Stimulated activated CD8-positive, alpha-beta memory T cell treated with anti-CD3 and anti-CD28 coated beads, Interleukin-4, amount 100 ng/mL, for 1 hour (primary cell): ENCODE measurements at places on chromosomes 16 and 17.

- DNase-seq = no peak
Observed at GRCh38 chr17:68514831-68515635, 2.8 kb downstream of the PRKAR1A start.

DNA sequence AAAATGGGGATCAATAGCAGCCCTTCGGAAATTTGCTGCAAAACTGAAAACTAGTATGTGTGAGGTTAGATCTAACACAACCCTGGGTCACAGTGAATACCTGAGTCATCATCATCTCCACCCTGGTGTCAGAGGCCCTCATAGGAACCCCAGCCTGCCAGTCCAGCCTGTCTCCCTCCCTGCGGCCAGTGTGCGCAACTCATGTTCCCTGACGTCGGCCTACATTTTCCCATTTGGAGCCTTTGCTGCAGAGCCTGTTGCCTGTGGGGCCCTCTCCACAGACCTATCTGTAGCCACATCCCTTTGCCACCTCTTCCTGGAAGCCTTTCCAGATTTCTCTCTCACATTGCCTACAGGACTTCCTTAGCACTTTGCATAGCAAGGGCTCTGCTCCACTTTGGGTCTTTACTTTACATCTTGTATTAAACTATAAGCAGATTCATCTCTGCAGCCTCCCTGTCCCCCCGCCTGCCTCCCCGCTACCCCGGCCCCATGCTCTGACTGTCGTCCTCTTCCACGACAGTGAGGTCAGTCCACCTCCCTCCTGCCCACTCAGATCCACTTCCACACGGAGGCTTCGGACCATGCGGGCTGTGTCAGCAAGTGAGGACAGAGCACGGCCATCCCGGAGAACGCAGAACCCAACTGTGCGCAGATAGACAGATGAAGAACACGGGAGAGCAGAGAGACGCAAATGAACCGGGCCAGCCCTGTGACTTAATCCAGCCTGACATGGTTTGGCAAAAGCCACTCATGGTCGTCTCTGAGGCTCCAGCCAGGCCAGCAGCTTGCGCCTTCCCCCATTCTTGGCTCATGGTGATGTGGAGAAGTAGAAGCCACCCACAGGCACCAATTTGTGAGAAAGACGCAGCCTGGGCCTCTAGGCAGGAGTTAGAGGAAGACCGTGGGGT is 31.0 kb downstream of the NGFR start:
- DNase-seq = no peak

DNA sequence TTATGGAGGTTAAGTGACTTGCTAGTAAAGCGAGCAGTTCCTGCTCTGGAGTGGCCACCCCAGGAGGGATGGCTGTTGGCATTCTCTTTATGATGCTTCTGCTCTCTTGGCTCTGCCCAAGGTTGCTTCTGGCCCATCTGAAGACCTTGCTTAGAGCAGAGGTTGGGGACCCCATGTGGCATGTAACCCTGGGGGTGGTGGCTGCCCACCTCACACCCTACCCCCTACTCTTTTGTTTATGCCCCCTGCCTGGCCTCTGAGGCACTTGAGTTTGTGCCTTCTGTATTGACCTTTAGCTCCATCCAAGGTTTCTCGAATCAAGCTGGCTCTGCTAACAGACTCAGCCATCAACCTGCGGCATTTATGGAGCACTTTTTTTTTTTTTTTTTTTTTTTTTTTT is 214.6 kb downstream of the MSI2 start:
- DNase-seq = no peak

DNA sequence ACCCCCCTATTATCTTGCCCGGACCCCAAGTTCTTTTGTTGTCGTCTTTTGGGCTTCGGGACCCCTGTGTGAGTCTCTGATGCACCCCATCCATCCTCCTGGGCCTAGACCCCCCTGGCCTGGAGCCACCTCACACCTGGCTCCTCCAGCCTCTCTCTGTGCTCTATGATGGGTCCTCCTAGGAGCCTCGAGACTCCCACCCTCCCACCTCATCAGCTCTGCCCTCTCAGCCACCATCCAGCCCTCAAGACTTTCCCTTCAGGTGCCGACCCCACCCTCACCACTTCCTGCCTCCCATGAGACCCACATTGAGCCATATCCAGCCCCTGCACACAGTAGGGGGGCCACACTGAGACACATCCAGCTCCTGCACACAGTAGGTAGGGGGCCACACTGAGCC is 8.7 kb upstream of the ATP2A3 start:
- no peak for DNase-seq

DNA sequence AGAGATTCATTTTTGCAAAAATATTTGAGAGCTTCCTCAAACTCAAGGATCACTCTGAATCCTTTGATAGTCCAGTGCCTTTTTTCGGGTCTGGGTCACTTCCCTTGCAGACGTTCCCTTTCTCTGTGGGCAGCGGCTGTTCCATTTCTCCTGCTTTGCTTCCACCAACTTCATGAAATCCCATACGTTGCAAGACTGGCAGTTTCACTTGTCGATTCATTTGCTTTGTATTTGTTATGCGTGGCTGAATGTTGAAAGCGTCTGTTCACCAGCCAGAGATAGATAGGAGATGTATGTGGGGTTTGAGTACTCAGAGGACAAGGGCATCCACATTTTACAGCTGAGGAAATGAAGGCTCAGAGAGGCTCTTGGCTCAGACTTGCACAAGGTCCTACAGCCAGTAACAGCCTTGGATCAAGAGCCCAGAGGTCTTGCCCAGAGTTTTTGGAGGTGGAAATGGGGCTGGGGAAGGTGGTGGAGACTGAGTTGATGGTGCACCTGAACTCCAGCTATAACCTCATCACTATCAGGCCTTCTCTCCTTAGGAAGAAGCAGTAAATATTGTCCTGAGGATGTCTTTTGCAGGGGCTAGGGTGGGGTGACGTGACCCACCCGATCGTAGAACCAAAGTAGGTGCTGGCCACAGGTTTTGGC is 1.3 kb upstream of the CCDC102A start:
- DNase-seq = no peak

- no peak for DNase-seq
Observed at GRCh38 chr17:77735566-77736198, 222.8 kb upstream of the TNRC6C start.

DNA sequence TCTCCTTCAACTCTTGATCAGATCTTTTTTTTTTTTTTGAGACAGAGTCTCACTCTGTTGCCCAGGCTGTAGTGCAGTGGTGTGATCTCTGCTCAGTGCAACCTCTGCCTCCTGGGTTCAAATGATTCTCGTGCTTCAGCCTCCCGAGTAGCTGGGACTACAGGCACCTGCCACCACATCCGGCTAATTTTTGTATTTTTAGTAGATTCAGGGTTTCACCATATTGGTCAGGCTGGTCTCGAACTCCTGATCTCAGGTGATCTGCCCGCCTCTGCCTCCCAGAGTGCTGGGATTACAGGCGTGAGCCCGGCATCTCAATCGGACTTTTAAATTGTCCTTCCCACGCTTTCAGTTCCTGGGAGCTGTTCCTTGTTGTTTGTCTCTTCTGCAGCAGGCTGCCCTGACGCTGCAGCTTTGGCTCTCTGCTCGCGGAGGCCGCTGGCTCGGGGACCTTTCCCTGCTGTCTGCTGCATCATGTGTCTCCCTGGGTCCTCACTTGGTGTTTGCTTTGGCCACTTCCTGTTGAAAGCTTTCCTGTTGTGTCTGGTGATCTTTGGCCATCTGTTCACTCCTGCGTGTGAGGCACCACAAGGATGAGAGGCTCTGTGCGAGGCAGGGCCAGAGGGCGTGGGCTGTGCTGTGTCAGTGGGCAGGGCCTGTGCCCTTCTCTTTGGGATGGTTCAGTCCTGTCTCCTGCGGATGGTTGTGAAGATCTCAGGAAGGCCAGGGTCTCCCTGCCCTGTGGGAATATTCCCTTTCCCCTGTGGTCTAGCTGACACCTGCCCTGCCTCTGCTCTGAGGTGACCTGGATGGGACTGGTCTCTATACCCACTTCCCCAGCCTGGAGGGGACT is 18.4 kb upstream of the CAPN15 start:
- no peak for DNase-seq

DNA sequence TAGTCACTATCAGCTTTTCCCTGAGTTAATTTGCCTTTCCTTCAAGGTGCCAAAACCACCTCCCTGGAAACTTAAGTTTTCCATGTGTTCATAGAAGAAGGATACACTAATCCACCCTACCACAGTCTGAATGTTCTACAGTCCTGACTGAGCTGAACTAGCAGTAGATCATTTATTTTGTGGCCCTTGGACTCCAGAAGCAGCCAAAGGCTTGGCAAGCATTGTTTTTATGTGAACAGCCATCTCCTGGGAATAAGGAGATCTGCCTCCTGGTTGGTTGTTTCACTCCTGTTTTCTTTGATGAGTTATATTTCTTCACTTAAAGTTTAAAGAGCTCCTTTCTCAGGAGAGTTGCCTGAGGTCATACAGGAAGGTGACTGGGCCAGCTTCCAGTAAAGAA is 634.6 kb upstream of the SOX9 start:
- no peak for DNase-seq

DNA sequence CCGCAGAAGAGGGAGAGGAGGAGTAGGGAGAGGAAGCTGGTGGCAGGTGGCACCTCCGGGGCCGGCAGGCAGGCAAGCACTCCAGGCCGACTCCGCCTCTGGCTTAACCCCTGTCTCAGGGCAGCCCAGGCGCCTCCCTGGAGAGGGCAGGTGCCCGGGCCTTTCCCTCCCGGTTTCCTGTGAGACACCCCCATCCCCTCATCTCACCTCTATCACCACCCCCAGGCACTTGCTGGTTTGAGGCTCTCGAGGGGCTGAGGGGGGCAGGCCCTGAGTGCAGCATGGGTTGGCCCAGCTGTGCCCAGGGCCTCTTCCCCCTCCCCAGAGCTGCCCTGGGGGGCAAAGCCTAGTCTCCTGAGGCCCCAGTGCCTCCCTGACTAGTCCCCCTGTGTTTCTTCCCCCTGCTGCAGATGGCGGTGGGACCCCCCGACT is 6.0 kb downstream of the DOC2A start:
- DNase-seq = no peak

DNA sequence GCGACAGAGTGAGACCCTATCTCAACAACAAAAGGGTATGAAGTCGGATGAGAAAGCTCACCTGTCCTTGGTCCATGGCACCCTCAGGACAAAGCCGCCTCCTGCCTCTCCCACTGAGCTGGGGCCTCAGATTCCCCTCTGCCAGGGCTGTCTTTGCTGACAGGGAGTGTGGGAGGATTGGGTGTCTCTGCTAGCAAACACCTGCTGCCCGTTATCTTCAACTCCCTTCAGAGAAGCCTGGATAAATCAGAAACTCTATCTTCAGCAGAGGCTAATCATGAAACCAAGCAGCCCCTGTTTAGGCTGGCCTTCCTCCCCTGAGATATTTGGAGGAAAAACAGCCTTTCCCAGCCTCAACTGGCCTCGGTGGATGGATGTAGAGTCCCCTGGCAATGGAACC is 36.3 kb upstream of the CDH1 start:
- no peak for DNase-seq

DNA sequence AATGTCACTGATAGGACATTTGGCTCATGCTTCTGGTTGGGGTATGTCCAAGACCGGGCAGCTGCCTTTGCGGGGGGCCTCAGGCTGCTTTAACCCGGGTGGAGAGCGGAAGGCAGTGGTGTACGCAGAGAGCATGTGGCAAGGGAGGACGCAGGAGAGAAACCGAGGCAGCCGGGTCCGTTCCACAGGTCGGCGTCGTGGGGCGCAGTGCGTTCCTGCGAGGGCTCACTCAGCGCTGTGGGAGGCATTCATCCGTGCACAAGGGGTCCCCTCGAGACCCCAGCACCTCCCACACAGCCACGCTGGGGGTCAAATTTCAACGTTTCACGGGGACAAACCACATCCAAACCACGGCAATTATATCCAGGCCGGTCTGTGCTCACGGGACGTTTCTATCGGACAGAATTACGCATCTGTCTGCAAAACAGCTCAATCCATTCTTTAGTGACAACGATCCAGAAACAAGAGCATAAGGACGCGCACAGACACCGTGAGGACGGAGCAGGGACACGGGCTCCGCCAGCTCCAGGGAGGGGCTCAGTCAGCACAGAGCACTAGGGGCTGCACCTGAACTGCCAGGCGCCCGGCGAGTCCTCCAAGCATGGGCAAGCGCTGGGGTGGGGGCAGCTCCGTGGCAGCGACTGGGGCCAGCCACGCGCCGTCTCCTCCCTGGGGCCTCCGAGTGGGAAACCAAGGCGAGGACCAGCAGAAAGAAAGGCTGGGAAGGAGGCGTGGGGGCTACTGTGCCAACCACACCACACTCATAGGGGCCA is 108.4 kb upstream of the METRNL start:
- DNase-seq = no peak

GRCh38 chr17:72838581-72838980 is 253.9 kb downstream of the SLC39A11 start:
- no peak for DNase-seq

DNA sequence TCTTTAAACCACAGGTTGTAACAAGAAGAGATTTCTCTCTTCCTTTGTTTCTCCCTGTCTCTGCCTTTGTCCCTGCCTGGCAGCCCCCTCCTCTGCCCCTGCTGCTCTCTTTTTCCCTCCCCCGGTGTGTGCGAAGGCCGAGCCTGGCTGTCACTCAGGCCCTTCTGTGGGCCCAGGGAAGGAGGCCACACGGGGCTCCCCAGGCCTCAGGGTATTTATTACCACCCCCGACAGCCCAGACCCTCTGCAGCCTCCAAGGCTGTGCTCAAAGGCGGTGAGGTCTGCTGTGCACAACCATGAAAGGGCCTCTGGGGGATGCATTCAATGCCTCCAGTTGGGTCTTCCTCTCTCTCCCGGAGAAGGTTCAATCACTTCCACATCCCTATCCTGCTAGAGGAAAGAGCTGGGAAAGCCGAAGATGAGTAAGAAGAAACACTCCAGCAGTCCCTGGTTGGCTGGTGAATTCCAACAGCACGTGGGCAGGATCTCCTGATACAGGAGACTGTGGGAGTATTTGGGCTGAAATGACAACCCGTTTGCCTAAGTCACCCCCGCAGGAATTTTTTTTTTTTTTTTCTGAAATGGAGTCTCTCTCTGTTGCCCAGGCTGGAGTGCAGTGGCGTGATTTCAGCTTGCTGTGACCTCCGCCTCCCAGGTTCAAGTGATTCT is 34.2 kb downstream of the ZNF423 start:
- no peak for DNase-seq

DNA sequence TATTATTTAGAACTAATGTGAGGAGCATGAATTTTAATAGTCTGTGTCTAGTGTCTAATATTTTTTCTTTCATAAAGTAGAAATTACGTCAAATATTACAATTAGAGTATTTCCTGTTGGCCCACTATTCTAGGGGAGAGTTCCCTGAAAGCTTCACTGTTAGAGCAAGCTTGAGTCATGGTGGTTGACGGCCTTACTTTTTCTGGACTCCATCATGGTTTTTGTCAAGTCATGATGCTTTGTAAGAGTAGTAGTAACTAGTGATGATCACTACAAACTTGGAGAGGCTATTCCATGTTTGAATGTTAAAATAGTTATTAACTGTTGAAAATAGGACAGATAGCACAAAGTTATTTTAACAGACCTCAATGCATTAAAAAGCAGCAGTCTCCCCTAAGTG is 1.7 kb downstream of the PSMD11 start:
- DNase-seq = no peak

GRCh38 chr17:58420827-58421226 is 3.5 kb upstream of the RNF43 start:
- no peak for DNase-seq

GRCh38 chr17:45823598-45823997 is 21.1 kb upstream of the SPPL2C start:
- no peak for DNase-seq
